ENCODE measurements at places on chromosomes 3 and 15.

DNA sequence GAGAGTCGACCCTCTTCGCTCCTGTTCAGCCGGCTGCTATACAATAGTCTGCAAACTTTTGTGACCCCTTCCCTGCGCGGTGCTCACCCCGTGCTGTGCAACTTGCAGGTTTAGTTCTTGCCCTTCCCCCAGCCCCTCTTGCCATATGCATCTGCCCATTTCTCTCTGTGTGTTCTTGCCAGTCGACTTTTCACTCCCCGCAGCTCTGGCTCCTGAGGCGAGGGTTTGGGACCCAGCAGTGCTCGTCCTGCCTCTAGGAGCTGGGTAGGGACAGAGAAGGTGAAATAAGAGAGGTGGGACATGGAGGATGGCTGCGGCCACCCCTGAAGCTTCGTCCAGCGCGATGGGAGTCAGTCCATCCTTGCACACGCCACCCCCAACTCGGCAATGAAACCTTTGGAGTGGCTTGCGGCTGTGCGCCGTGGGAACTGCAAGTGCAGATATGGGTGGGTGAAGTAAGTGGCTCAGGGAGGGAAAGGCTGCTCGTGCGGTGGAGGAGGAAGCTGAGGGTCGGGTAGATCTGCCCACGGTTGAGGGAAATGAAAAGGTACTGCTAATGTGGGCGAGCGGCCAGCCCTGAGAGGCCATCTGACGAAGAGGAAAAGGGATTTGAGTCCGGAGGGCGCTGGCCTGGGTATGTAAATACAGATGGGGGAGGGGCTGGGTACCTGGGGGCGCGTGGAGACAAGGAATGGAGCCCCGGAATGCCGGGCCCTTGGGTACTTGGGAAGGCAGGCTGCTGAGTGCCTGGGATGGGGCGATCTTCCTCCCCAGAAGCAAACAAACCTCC is 1.0 kb downstream of the LRRC3B start:
- DNase-seq: no peak

DNA sequence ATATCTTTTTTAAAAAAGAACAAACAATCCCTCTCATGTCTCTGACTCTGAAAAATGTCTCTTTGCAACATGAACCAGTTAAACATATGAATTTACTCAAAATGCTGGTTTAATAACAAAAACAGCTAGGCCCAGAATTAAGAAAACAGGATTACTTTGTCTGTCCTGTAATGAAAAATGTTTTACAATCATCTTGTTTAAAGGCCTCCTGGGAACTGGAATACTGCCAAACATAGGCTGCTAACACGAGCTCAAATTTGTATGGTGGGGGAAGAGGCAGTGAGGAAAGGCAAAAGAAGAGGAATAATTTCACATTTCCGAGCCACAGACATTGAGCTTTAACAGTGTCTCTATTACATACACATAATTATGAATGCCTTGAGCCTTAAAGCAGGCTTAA is 61.7 kb upstream of the PPIB start:
- DNase-seq: no peak

GRCh38 chr3:124797426-124797945 is 67.2 kb downstream of the UMPS start:
- DNase-seq: no peak

DNA sequence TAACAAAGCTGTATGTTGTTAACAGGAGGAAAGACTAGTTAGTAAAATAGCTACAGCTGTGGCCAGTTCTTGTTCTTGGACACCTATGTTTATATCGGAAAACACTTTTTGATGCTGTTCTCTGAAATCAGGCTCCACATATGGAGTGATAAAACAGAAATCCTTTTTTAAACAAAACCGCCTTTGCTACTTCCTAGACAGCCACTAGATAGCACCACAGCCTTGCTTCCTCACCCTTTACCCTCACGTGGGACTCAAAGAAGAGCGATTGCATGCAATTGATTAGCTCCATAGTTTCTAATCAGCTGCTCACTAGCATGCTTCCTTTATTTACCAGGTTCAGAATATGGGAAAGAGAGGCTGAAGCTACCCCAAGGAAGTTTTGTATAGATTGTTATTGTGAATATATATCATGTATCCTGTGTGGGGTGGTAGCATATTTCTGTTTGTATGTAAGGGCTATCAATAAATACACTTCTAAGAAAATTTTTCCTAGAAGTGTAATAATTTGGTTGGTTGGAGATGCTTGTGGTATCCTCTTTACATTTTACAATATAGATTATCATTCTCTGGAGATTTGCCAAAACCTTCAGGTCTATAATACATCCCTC is 4.3 kb upstream of the MTFMT start:
- DNase-seq: no peak

GRCh38 chr15:56234804-56235203 is 8.9 kb downstream of the RFX7 start:
- DNase-seq: no peak

GRCh38 chr3:33403756-33404155 is 36.4 kb downstream of the UBP1 start:
- DNase-seq: no peak

GRCh38 chr3:126510308-126510910 is 7.2 kb downstream of the UROC1 start:
- no peak for DNase-seq

GRCh38 chr15:25435474-25436243 is 3.2 kb downstream of the UBE3A start:
- no peak for DNase-seq
